Heart left ventricle (tissue), 16 donors: ENCODE measurements at places on chromosomes 7 and 10. TPM values are rescaled to one million over a fixed set of nuclear protein-coding genes. Genes with fewer than 3 reads are reported as not detected.

GRCh38 chr7:132321387-132321786 is 254.9 kb downstream of the PLXNA4 start:
- no peak for DNase-seq

DNA sequence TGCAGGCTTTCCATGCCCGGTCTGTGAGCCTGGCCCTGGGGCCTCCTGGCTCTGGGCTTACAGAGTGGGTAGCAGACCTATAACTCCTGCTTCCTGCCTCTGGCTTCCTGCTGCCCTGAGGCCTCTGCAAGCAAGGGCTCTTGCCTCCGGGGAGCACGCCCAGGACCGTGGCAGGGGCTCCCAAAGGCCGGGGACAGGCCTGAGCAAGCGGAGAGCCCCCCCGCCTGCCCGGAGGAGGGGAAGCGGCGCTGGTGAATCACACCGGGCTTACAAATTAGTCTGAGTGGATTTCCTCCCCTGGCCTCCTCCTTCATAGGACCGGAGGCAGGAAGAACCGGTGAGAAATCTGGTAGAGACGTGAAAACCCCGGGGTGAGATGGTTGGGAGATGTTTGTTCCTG is 1.5 kb upstream of the MYL10 start:
- DNase-seq, result no peak

GRCh38 chr10:10892290-10892875 is 125.3 kb upstream of the CELF2 start:
- no peak for DNase-seq

Gene C7orf57
- total RNA-seq, result not detected
